Panc1 (cell line): ENCODE measurements at places on chromosomes 3 and 15. TPM values are rescaled to one million over a fixed set of nuclear protein-coding genes. Genes with fewer than 3 reads are reported as not detected.

SNX33 gene
- 17.0 TPM for total RNA-seq

ASB14 gene
- total RNA-seq, result not detected

CCR3 gene
- total RNA-seq, result not detected

PLA2G4D gene
- total RNA-seq, result not detected

THSD4 gene
- 65.4 TPM for total RNA-seq

NANOGP8 gene
- not detected for total RNA-seq

KNL1 gene
- 28.9 TPM for total RNA-seq

MYRIP gene
- total RNA-seq, result 0.59 TPM

TNFAIP8L3 gene
- total RNA-seq, result 1.0 TPM
